Fibroblast of villous mesenchyme (primary cell): ENCODE measurements at places on chromosomes 7 and 10. TPM values are rescaled to one million over a fixed set of nuclear protein-coding genes. Genes with fewer than 3 reads are reported as not detected.

Gene GHRHR
- total RNA-seq: not detected in 2 replicates

Gene CYP2E1
- total RNA-seq: 1.3 and 1.6 TPM in 2 replicates

Gene TDRD1
- total RNA-seq: 0.43 and 0.64 TPM in 2 replicates

Gene LRRD1
- total RNA-seq: under 0.01 TPM in 1 of 2 replicates, not detected in the other

Gene MSMB
- not detected in 2 replicates for total RNA-seq

Gene KIF20B
- total RNA-seq: 10.3 and 19.9 TPM in 2 replicates

Gene ADK
- 41.6 and 57.9 TPM in 2 replicates for total RNA-seq

Gene PPP1R3C
- total RNA-seq: 57.0 and 109 TPM in 2 replicates

Gene UCMA
- total RNA-seq: not detected in 2 replicates

Gene SLC29A3
- 1.6 and 2.2 TPM in 2 replicates for total RNA-seq

Gene TNRC18
- 54.4 and 78.0 TPM in 2 replicates for total RNA-seq

DNA sequence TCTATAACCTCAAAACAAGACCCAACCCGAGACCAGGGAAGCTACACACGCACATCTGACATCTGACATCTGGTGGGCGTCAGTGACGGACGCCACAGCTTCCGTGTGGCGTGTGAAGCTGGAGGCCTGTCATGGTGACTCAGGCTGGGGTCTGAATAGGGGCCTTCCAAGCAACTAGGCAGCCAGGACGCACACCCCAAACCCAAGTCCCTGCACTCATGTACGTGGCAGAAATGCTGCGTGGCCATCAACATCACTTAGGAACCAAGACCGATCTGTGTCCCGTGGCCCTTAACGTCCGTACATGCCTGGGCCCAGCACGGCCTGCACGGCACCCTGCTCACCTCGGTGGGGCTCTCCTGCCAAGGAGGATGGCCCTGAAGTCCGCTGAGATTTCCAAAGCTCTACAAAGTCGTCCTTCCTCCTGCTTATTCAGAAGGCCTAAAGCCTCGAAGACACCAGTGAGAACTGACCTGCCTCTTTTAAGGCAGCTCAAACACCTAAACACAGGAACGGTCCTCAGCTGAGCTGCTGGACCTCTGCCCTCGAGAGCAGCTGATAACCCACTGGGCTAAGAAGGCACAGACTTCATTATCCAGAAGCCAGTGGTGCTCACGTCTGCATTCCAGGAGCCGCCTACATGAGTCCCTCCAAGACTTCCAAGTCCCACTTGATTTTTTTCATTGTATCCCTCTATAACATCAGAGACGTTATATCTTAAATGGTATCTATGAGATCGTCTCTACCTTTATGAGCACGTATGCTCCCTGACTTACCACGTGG is 82.5 kb downstream of the DIP2C start:
- no peak for DNase-seq

GRCh38 chr10:131788386-131788785 is 112.4 kb upstream of the PPP2R2D start:
- no peak for DNase-seq

DNA sequence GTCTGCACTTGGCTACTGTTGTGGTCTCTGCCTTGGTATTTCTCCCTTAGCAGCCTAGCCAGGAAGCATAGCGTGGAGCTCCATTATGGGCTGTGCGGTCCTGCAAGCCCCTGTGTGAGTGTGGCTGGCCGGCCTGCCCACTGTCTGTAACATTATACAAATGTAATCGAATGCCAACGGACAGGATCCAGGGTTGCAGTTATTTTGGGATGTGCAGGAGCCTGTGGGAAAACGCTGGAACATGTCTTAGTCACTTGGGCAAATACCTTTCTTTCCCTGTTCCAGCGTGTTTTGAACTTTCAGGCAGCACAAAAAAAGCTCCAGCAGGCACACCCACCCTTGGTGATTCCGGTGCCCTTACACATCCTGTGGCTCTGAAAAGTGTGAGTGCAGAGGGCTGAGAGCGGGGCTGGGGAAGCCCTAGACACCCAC is 29.5 kb downstream of the BAG3 start:
- no peak for DNase-seq

GRCh38 chr7:31020652-31021051 is 31.5 kb upstream of the ADCYAP1R1 start:
- DNase-seq: no peak

- DNase-seq: peak; percentile 87
These were observed 23.9 kb downstream of the NRF1 start for GRCh38 chr7:129635300-129636029.

DNA sequence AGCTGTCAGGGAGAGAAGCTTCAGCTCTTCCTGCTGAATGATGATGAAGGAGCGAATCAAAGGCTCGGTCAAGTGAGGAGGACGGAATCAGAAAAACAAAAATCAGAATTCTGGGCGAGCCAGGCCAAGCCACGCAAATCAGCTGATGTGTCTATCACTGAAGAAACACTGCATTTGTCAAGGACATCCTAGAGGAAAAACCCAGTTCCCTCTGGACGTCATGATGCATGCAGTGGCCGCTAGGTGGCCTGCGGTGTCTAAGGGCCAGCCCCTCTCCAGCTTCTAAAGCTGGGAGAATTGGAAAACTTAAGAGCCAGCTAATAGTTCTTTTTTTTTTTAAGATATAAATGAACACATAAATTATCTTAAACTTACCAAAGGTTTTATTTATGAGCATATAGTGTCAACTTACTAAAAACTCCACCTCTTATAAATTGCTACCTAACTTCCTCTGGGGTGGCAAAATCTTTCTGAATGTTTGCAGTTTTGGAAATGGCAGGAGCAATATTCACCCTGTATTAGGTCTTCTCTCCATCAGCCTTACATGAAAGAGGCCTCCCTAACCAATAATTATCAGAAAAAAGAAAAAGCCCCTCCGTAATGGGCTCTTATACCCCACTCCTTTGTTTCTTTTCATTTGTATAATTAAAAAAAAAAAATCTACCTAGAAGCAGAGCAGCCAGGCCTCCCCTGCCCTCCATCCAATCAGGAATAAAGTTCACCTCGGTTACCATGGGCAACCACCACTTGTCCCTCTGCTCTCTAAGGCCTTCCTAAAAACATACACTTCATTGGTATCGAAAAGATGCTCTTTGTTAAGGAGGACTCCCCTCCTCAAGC is 186.8 kb downstream of the USP6NL start:
- DNase-seq: peak; percentile 56

DNA sequence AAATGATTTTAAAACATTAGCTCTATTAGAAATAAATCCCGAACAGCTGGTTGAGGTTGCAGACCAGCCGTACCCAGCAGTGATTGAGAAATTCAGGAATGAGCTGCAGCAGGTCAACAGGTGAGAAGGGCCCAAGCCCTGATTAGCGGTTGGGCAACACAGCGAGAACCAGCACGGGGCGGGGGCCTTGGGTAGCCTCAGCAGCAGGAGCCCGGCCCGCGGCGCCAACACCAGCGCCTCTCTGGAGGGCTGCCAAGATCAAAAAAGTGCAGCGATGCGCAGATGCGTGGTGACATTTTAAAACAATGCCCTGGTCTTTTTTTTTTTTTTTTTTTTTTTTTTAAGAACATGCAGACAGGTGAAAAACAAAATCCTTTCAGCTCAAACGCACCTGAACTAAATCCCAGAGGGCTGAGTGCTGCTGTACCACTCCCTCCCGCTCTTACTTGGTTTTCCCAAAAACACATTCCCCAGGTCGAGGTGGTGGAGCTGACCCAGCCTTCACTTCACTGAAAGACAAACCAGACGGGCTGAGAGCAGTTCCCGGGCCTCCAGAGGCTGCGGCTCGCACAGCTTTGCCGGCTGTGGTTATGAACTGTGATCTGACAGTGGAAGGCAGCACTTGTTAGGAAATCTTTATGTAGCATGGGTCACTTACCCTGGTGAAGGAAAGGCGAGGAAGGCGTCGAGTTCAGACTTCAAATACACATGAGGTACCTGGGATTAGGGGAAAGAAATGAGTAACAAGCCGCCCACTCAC is 579.4 kb downstream of the SDK1 start:
- DNase-seq: no peak

DNA sequence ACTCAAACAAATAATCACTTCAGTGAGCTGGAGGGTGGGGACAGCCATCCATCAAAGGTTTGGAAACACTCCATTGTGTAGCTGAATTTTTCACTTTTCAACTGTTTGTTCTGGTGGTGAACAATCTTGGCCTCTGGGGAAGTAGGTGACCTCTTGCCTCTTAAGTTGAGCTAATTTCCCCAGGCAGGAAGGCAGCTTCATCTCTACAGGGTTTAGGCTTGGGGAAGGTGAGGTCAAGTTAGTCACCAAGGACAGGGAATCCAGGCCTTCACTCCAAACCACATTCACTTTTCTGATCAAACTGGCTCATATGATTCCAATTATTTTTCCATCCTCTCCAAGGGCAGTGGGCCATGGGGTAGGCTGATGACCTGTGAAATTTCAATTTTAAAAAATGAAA is 138.3 kb upstream of the HABP2 start:
- no peak for DNase-seq

DNA sequence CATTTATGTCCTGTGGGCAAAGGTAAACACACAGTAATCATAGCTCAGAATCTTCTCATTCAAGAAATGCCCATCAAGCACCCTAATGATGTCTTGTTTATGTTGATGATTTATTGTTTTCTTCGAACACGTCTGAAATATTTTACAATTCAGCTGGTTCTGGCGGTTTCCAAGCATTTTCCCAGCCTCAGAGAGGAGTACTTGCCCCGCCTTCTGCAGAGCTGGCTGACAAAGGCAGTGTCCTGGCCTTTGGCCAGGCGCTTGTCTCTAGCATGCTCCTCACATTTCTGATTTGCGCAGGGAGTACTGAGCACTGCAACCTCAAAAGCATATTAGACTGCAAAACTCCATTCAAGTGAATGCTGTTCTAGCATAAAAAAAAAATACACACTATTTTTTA is 314.2 kb upstream of the GNAI1 start:
- peak; percentile 92 for DNase-seq

DNA sequence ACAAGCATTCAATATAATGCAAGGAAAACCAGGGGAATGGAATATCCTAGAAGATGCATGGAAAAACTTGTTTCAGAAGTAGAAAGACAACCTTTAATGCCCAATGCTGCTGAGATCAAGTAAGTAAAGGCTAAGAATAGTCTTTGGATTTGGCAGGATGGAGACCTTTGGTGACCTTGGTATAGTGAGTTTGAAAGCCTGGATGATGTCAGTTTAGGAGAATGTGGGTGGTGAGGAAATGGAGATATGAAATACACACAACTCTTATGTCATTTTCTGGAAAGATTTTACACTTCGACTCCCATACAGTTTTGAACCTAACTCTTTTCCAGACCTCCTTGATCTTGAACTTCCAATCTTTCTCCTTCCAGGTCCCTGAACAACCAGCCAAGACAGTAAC is 185.7 kb downstream of the TFEC start:
- no peak for DNase-seq

DNA sequence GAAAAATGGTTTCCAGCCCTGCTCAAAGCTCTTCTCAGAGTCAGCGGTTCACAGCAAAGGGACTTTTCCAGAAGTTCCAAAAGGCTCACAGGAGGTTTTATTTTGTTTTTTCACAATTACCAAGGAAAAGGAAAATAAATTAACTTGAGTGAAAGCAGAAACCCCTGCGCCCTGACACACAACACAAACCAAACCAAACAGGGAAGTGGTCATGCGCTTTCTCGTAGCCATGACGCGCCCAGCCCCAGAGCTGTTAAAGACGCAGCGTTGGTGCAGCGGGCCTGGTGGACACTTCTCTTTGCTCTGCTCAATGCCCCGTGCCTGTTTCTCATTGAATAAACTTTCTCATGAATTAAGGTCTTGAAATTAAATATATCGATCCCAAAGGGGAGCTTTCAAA is 134.4 kb upstream of the LYZL2 start:
- DNase-seq: peak; percentile 77

DNA sequence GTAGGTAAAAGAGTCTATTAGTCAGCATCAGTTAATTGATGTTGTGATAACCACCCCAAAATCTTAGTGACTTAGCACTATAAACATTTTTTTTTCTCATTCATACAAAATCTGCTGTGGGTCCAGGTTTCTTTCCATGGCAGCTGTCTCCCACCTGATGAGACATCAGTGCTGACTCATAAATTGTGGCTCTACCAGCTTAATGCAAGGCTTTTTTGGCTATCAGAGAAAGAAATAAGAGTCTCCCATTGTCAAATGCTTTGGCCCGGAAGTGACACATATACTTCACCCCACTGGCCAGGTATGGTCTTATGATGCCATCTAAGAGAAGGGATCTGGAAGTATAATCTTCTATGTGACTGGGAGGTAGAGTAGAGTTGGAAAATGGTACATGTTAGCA is 14.5 kb downstream of the DNAJB9 start:
- no peak for DNase-seq

DNA sequence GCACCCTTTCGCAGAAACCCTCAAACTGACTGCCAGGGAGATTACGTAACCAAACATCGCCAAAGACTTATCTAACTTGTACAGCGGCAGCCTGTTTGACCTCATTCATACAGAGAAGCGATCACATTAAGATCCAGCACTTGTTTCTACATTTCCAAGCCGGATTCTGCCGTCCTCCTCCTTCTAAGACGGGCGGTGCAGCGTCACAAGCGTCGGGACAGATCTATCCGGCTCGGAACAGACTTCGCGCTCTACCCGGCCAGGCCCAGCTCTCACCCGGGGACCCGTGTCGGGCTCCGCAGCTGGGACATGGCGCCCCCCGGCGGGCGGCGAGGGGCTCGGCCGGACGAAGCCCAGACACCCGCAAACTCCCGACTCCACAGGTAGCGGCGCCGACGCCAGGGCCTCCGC is 373 bp downstream of the H2AZ2 start:
- peak; percentile 92 for DNase-seq

DNA sequence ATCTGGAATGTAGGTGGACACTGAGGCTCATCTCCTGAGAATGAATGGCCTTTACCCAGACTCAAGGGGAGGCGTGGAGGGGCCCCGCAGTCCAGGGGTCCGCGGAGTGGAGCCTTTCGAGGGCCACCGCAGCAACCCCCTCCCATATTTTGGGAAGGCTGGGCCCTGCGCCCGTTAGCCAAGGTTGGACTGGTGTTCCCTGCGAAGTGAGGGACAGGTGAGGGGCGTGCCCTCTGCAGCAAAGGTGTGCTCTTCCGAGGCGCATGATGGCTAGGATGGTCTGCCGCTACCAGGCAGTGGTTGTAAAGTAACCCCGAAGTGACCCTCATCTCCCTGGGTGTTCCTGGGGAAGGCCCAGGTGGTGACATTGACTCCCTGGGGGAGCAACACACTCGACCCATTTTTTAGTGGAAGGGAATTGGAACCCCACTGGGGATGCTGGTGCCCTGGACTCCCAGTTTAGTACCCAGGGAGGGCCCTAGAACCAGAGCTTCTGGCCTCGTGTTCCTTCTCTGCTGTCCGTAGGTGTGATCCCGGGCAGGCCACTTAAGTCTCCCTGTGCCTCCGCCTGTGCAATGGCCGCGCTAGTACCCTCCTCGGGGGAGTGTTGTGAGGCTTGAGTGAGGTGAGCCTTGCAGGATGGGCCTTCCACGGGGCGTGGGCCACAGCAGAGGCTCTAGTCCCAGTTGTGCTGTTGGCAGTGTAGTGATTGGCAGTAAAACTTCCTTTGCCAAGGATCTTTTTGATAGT is 779 bp downstream of the FAM241B start:
- no peak for DNase-seq

GRCh38 chr10:58913717-58914116 is 262.7 kb upstream of the PHYHIPL start:
- DNase-seq: no peak

DNA sequence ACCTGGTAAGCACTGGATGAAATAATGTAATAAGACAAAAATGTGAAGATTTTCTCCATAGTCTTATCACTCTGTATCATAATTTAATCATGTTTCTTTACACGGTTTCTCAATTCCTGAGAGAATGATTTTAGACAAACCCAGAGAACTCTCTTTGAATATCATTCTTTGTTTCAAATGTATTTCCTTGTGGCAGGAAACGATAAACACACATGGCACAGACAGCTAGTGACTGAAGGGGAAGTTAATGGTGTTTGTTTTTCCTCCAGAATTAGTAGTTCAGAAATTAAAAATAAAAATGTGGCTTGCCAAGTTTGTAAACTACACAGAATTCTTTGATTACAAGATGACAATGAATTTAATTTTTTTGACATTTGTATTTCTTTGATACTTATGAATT is 163.7 kb upstream of the PRPS1L1 start:
- DNase-seq: no peak
